ENCODE measurements at places on chromosomes 7 and 10.

- no peak for DNase-seq
Observed at GRCh38 chr10:60894786-60895185, 49.2 kb downstream of the RHOBTB1 start.

GRCh38 chr10:22626784-22627183 is 87.6 kb downstream of the PIP4K2A start:
- no peak for DNase-seq

DNA sequence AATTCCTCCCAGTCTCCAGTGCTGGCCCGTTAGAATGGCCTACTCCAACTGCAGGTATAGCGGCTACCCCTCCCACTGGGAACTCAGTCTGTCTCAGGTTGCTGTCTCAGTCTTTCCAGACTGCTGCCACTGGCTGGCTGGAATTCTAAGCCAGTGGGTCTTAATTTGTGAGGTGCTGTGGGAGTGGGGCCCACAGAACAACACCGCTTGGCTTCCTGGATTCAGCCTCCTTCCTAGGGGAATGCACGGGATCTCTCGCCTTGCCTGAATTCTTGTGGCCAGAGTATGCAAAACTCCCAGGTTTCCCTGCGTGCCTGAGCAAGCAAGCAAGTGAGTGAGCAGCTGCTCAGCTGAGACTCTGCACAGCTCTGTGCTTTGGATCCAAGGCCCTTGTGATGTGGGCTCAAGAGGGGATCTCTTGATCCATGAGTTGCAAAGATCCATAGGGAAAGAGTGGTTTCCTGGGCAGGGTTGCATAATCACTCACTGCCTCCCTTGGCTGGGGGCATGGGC is 41.5 kb upstream of the GPR141 start:
- DNase-seq = no peak

- DNase-seq = peak; percentile 31
Observed at GRCh38 chr10:74586088-74586585, 240.3 kb upstream of the KAT6B start.

GRCh38 chr7:96322373-96322695 is 436 bp upstream of the SLC25A13 start:
- DNase-seq = no peak

- peak; percentile 34 for DNase-seq
Observed at GRCh38 chr7:80815733-80816132, 103.1 kb downstream of the SEMA3C start.

DNA sequence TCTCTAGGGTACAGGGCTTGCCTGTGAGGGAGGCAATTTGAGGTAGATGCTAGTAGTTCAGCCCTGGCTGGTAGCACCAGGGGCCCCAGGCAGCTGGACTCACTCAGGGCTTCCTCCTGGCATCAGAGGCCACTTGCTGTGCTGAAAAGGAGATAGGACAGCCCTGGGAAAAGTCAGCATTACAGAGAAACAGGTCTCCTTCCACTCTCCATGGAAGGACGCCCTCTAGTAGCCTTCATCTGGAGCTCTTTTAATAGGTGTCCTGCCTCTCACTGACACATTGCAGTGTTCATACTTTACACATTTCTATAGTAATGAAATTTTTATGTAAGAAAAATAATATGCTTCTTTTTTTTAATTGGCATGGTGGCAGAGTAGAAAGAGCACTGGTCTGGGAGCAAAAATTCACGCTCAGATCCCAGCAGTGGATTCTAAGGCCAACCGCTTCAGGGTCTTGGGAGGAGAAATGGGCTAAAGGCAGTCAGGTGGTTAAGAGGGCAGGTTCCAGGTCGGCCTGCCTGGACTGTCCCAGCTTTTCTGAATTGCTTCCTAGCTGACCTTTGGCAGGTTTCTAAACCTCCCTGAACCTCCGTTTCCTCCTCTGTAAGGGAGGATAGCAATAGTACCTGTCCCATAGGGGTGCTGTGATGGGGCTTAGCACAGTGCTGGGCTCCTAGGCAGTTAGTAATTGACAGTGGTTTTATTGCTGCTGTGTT is 35.8 kb downstream of the AIFM2 start:
- DNase-seq = no peak

- DNase-seq = peak; percentile 8
Observed at GRCh38 chr7:120941064-120941463, 9.5 kb upstream of the ING3 start.

- DNase-seq = no peak
Observed at GRCh38 chr10:75394221-75394620, 7.3 kb downstream of the ZNF503 start.

- DNase-seq = no peak
Observed at GRCh38 chr10:1057106-1057657, 997 bp downstream of the WDR37 start.

DNA sequence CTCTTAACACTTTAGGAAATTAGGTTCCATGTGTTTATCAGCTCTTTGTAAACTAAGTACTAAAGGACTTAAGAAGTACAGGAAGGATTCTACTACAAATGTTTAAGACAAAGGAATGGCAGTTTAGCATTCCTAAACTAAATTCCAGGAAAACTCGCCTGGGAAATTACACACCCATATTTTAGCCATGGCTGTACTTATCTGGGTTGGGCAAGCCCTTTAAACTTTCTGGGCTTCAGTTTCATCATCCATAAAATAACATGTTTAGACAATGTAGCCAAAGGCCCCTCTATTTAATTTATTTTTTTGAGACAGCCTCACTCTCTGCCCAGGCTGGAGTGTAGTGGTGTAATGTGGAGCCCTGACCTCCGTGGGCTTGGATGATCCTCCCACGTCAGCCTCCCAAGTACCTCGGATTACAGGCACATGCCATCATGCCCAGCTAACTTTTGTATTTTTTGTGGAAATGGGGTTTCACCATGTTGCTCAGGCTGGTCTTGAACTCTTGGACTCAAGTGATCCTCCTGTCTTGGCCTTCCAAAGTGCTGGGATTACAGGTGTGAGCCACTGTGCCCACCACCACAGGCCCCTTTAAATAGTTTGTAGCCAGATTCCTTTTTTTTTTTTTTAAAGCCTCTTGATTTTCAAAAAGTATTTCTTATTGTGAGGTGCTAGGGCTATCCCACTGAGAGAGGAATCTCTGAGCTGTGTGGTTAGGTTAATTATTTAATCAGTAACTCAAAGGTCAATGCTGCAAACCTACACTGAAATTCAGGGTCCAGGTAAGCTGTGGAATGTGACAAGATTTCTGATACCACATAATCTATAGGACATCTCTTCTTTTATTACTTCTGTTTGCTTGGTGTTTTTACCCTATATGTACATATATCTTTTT is 32.1 kb downstream of the TMEM60 start:
- DNase-seq = no peak

- DNase-seq = no peak
Observed at GRCh38 chr10:14001298-14002040, 329.3 kb downstream of the FRMD4A start.

DNA sequence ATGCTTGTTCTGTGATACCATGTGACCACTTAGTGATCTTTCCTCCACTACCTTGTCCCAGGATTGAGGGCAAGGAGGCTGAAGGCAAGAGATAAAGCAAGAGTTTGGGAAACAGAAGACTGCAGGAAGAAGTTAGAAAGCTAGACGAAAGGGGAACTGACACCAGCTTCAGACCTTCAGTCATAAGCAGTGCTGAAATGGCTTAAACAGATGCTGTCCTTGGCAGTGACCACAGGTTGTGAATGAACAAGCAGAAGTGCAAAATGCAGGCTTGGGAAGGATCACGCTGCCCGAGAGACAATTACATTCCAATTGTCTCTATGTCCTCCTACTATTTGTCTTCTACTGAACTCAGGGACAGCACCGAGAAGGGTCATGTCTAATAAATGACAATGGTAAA is 704.9 kb upstream of the AUTS2 start:
- DNase-seq = no peak

DNA sequence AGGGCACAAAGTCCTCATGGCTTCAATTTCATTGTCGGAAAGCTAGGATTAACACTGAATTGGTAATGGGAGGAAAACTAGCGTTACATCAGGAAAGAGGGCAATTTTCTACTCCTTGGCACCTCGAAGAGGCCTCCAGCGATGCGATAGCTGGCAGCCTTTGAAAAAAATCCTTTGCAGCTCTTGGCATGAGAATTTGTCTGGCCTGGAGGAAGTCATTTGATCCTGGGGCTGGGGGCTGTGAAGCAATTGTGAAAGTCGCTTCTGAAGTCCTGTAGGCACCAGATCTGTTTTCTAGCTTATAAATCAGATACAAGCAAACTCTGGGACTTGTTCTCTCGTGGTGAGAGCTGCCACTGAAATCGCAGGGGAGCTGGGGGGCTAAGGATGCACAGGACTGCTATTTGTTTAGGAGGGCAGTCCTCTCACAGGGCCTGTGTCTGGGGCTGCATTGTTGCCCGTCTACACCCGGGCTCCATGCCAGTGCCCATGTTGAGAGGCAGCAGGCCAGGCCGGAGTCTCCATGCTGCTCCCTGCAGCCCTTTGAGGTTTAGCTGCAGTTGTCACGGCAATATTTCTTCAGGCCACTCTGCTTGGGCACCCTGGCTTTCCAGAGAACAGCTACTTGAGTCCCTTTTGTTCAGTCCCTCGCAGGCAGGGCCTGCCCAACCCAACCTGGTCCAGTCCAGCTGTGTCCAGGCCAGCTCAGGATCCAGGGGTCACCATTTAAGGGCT is 206.8 kb upstream of the LYZL1 start:
- DNase-seq = no peak

DNA sequence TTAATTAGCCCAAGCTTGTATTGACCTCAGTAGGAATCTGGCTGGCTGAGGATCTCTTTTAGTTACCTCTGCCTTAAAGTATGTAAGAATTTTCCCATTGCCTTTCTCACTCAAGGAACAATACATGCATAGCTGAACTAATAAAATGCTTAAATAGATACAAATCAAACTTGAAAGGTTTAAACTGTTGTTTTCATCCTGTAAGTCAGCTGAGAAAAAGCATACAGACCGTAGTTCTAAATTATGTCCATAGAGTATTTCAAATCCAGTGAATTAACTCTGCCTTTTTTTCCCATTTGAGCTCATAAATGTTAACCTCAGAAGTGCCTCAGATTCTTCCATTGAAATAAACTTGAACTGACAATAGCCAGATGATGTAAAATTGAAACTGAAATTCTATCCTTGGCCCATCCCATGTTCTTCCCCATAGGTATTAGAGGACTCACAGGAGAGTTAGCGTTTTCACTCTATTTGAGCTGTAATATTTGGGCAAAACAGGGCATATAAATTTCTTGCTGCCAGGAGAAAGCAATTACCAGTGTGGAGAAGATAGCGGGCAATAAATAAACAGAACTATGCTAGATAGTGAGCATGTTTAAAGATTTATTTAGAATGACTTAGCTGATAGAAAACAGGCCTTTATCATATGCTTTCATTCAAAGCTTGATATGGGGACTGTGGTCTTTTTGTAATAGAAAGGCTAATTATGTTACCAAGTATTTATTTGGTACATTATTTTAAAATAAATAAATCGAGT is 163.7 kb downstream of the WNT2 start:
- DNase-seq = no peak

- DNase-seq = peak; percentile 93
Observed at GRCh38 chr10:34758447-34758996, 56.6 kb downstream of the PARD3 start.

DNA sequence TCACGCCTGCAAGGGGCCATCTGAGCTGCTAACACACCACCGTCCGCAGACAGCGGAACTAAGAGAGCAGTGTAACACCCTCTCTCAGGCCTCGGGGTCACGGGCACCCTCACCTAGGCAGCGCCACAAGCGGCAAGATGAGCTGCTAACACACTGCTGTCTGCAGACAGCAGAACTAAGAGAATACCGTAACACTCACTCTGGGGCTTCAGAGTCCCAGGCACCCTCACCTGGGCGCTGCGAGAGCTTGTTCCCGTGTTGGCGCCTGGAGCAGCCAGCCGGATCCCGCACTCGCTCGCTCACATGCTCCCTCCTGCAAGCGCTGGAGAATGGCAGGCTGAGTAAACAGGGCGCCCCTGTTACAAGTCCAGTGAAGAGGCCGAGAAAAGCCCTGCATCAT is 160.2 kb downstream of the SRPK2 start:
- DNase-seq = no peak

DNA sequence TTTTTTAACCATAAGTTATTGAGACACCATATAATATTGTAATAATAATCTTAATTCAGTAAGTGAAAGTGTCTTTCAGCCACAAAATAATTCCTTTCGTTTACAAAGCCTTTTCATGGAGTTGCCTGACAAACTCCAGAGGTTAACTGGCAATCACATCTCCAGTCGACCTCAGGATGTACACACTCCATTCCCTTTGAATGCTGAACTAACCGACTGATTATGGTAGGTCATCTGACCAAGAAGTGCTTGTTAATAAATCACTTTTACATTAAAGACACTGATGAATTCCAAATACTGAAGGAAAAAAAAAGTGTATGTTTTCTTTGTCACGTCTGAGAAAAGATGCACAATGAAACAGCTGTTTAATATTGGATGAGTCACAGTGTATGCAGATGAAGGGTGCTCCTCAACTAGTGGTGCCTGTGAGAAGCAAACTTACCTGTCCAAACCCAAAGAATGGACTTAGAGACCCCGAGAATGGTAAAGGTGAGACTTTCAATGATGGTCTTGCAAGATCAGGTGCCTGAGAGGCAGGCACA is 348.1 kb upstream of the VWC2 start:
- no peak for DNase-seq

GRCh38 chr7:107882766-107883165 is 8.2 kb upstream of the DLD start:
- no peak for DNase-seq
